ENCODE measurements at places on chromosomes 16 and 17.
A peak's percentile ranks its signal among the peaks of the same experiment; 100 is the strongest.

GRCh38 chr16:12059216-12059769 lies 82.8 kb downstream of the SNX29 start:
- DNase-seq = no peak

- no peak for DNase-seq
Observed at GRCh38 chr16:75580-76501, 2.2 kb upstream of the MPG start.

GRCh38 chr16:69036399-69037091 lies 68.9 kb upstream of the HAS3 start:
- DNase-seq = no peak

- peak; percentile 86 for DNase-seq
Observed at GRCh38 chr16:1771188-1771863, at the start of gene NME3. Gene NME3, minus strand, starts transcription at chr16:1771543. Its CDS starts 9 bp downstream, at chr16:1771534.

DNA sequence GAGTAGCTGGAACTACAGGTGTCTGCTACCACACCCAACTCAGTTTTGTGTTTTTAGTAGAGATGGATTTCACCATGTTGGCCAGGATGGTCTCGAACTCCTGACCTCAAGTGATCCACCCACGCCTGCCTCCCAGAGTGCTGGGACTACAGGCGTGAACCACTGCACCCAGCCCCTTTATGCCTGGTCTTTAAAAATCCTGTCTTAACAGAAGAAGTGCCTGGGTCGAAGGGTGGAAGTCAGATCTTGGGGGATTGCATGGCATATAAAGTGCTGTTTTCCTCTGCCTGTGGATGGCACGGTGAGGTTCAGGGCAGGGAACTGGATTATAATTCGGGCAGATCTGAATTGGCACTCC lies 30.3 kb downstream of the ZC3H18 start:
- DNase-seq = no peak

DNA sequence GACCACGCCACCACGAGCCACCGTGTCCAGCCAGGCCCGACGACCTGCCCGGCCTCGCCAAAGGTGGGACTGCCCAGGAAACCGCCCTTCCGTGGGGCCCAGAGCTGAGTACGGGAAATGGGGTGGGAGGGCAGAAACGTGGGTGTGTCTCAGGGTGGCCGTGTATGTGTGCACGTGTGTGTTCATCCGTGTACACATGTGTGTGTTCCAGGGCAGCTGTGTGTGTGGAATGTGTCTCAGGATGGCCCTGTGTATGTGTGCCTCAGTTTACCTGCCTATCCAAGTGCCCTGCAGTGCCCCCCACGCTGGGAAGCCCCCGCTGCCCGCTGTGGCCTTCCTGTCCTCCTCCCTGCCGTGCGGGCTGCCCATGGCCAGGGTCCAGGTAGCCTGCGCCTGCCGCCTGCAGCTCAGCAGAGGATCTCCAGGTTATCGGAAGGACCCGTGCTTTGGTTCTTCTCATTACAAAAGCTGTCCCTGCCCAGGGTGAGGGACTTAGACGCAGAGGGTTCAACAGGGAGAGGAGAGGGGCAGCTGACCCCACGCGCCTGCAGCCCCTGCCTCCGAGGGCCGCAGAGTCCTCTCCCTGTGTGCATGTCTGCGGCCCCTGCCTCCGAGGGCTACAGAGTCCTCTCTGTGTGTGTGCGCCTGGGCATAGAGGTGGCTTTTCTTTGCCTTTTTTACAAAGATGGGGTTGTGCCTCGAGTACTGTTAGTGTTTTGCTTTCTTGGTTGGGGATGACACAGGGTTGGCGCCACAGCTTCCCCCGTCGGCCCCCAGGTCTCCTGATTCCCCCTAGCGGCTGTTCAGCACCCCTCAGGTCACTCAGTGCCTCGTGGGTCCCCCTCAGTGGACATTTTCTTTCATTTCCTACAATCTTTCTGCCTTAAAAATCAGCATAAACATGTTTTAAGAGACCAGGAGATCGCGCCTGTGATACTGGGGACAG lies 23.6 kb downstream of the ZNF469 start:
- no peak for DNase-seq

DNA sequence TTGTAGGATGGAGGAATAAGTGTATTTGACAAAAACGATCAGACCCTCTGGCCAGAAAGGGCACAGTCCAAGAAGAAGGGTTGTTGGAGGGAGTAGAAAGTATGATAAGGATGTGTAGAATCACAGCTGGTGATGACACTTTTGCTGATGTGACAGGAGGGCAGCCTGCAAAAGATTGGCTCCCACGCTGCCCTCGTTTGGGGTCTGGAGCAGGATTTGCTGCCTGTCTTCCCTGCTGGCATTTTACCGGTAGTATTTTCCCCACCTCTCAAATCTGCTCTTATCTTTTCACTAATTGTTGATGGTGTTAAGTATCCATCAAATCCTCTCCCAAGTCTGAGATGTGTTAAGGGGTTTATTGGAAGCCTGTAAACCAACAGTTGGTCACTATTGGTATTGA lies 208.8 kb downstream of the CCDC182 start:
- DNase-seq = no peak

DNA sequence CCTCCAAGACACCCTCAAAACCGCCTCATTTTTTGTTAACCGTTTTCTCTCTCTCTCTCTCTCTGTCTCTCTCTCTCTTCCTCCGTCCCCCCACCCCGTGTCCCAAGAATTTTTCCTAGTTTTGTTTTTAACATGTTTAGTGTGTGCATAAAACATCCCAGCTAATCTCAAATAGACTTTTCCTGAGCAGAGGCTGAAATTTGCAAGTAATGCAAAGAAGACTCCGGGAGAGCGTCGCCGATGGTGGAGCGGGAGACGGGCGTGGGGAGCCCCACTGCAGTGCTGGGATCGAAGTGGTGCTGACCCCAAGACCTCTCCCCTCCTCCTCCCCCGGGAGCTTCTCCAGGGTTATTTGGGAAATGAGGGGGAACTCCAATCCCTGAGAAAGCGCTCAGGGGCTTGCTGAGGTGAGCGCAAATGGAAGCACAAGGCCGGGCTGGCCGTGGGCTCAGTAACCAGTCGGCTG lies 4.7 kb upstream of the DLX4 start:
- DNase-seq = no peak

- DNase-seq = peak; percentile 74
Observed at GRCh38 chr17:75601057-75601987, 13.7 kb downstream of the MYO15B start.

GRCh38 chr16:57794849-57795430 lies 7.4 kb downstream of the KIFC3 start:
- no peak for DNase-seq

DNA sequence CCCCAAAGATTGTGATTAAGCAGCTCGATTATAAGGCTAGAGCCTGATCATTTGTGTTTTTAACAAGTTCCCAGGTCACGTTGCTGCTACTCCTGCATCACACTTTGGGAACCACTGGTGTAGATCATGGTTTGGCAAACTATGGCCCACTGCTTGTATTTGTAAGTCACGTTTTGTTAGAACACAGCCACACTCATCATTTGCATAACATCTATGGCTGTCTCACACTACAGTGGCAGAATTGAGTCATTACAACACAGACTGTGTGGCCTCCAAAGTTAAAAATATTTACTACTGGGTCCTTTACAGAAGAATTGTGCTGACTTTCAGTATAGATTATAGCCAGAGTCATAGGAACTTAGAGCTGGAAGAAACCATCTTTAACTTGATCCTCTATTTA lies 515.3 kb upstream of the PSMD7 start:
- no peak for DNase-seq

DNA sequence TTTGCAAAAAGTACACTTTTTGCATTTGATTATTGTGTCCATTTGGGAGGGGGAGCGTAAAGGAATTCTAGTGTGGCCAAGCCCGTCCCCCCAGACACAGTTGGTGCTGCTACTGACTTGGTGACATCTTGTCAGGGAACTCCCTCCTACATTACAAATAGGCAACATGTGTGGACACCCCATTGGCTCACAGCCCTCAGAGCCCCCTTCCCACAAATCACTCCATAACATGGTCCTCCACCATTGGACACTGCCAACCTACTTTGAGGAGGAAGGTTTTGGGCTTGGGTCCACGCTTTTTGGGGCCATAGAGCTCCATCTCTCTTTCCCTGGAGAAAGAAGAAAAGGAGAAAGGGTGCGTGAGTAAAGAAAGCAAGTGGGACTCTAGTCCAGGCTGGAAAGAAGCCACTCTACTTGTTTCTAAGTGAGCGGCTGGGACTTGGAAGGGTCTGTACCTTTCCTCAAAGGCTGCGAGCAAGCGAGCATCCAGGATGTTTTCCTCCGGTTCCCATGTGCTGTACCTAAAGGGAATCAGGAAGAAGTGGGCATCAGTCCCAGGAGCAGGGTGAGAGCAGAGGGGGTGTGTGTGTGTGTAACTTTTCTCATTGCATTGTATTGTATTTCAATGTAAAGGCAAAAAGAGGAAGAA lies 958 bp downstream of the CBX8 start:
- no peak for DNase-seq

DNA sequence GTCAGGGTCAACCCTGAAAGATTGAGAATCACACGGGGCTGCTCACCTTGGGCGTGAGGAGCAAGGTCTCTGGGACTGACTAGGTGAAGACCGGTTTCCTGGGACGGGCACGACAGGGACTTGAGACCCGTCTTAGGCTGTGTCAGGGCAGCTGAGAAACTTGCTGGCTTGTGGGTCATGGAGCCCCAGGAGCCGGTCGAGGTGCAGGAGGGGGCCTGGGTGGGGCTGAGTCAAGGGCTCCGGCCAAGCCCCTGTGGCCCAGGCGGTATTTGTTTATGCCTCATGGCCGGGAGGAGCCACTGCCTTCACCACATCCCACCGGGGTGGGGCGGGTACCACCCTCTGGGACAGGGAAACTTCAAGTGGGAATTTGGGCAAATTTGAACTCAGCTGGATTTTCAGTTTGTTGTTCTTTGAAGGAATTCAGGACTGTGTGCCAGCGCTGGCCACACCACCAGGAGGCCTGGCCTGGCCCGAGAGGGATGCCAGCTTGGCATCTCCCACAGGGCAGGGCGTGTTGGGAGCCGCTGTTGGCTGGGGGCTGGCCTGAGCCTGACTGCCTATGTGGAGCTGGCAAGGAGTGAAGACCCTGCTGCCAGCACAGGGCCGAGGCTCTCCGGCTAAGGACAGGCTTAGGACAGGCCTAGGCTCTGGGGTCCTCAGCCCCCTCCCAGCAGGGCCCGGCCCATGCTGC lies 116.1 kb downstream of the METRNL start:
- DNase-seq = no peak

DNA sequence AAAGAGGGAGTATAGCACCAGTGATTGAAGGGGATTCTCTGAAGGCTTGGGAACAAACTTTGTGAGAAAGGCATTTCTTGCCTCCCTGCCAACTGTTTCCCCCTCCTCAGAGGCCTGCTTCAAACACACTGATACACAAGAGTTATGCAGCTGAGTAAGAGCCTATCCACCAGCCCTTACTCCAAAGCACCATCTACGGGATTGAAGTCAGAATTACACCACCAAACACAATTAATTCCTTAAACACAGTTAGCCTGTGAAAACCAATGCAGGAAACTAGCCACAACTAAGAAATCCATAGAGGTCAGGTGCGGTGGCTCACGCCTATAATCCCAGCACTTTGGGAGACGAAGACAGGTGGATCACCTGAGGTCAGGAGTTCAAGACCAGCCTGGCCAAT lies 138.3 kb downstream of the SHCBP1 start:
- no peak for DNase-seq

- DNase-seq = peak; percentile 19
Observed at GRCh38 chr17:16286947-16287562, 66.2 kb downstream of the CENPV start.

- DNase-seq = no peak
Observed at GRCh38 chr17:36808180-36808661, 129.1 kb upstream of the LHX1 start.

DNA sequence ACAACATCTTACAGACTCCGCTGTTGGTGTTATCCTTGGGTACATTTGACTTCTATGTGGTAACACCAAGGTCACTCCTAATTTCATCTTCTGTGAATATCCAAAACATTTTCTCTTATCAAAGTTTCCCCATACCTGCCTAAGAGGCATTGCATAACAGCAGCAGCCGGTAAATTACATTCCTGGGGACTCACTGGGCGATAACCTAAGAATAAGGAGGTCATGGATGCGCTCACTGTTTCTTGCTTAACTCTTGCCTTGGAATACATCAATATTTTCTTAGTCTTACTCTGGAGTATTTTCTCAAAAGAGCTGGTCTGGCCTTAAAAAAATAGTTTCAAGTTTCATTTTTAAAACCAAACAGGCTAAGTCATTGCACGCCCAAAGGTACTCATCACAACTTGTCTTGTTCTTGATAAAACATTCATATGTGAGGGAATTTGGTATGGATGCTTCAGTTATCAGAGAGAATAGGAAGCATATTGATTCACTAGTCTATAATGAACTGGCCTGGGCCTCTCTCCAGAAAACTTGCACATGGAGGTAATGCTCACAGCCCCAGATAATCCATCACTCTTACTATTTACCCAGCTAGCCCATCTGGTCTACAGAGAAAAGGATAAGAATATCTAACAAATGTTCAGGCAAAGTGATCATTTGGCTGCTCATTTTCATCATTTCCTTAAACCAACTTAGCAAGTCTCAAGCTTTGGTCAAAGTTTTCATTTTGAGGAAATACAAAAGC lies 235.0 kb upstream of the ERCC4 start:
- DNase-seq = no peak

GRCh38 chr17:45246861-45247428 lies 14.9 kb downstream of the SPATA32 start:
- DNase-seq = no peak

DNA sequence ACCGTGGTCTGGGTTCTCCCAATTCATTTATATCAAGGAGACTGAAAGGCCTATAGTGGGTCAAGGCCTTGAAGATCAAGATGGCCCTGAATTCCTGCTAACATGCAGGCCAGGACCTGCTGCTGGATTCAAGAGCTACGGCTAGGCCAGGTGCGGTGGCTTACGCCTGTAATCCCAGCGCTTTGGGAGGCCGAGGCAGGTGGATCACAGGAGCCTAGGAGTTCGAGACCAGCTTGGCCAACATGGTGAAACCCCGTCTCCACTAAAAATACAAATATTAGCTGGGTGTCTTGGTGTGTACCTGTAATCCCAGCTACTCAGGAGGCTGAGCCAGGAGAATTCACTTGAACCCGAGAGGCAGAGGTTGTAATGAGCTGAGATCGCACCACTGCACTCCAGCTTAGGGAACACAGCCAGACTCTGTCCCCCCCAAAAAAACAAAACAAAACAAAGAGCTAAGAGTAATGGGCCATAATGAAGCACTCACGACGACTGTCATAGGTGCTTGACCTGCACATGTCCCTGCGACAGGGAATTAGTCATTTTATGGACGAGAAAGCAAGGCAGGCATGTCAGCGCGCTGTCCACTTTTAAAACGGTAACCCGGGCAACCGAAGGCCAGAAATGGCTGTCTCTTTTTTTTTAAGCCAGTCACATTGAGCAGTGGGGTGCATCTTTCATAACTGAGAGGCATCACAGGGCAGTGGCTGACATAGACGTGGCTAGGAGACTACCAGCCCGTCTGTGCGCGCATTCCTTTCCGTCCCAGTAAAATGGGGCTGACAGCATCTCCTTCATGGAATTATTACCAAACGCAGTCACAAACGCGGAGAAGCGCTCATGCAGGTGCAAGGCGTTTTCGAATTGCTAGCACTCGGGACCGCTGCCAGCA lies 1.0 kb upstream of the FBRS start:
- DNase-seq = no peak

DNA sequence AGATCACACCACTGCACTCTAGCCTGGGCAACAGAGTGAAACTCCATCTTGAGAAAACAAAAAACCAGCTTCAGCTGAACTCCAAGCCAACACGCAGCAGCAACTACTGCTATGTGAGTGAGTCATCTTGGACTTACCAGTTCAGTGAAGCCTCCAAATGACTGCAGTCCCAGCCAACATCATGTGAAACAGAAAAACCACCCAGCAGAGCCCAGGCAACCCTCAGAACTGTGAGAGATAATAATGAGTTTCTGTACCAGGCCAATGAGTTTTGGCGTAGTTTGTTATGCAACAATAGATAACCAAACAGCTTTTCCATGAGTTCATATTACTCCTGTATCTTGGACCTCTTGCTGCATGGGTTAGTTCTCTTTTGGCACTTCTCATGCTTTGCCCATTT lies 23.3 kb downstream of the PHF12 start:
- DNase-seq = peak; percentile 49

Data from activated CD4-positive, alpha-beta T cell treated with anti-CD3 and anti-CD28 coated beads, Interleukin-2, amount 50 U/mL, for 48 hours (primary cell).